ENCODE measurements at places on chromosomes 3 and 15. TPM values are rescaled to one million over a fixed set of nuclear protein-coding genes. Genes with fewer than 3 reads are reported as not detected.

The ANKRD34C gene
- total RNA-seq = not detected

The BSN gene
- 0.16 TPM for total RNA-seq

The SLC22A14 gene
- total RNA-seq = 0.48 TPM

The ERICH6 gene
- total RNA-seq = 0.29 TPM

The HYAL1 gene
- 11.2 TPM for total RNA-seq

The CNTN3 gene
- 4.0 TPM for total RNA-seq

The IFT57 gene
- 26.9 TPM for total RNA-seq
